ENCODE measurements at places on chromosomes 1 and 21. TPM values are rescaled to one million over a fixed set of nuclear protein-coding genes. Genes with fewer than 3 reads are reported as not detected.

DNA sequence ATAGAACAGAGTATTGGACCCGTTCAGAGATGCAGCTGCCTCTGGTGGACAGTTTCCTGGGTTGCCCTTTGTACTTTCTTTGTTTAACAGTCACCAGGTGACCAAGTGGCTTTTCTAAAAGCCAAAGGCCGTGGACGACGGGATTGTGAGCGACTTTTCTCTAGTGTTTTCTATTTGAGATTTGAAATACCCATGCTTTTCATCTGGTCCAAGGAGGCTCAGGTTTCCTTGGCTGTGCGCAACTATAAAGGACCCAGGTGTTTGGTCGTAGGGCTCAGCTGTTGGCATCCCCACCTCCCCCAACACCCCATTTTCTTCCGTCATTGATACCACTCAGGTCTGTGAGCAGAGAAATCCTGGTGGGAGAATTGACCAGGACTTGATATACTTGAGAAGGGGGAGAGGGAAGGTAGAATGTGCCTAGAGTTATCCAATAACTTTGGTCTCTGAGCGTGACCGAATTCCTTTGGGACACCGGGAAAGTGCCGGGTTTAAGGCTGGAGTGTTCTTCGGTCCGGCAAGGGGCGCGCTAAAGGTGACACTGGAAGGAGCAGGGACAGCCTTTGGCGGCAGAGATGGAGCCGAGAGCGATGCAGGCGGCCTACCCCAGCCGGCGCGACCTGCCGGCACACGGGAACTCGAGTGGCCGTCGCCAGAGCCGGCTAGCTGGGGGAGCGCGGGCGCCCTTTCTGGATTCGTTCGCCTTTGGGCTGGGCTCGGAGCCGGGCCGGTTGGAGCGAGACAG lies 83.4 kb upstream of the BMP8A start:
- DNase-seq = no peak

DNA sequence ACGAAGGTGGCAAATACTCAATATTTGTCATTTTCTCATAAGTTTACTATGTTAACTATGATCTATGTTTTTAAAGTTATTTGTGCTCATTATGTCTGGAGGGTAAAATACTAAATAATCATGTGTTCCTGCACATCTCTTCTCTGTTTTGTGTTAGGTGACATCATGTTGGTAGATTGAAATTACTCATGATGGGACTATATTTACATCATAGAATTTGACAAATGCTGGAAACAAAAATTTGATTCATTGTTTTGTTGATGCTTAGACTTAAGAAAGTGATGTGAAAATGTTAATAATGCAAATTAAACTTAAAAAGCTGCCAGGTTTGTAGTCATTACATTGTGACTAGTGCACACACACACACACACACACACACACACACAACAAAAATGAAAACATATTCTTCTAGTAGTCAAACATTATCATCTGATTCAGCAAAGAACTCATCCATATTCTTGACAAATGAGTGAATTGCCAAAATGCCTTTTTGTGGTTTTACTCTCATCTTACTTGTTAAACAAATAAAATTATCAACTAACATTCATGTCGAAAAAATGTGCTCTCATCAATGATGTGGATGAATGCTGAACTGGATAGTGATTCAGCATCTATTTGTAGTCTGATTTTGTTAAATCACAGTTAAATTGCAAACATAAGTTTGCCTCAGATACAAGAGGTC lies 870.7 kb downstream of the BRINP3 start:
- no peak for DNase-seq

GRCh38 chr1:110672001-110672752 lies 2.6 kb downstream of the KCNA3 start:
- DNase-seq = no peak

DNA sequence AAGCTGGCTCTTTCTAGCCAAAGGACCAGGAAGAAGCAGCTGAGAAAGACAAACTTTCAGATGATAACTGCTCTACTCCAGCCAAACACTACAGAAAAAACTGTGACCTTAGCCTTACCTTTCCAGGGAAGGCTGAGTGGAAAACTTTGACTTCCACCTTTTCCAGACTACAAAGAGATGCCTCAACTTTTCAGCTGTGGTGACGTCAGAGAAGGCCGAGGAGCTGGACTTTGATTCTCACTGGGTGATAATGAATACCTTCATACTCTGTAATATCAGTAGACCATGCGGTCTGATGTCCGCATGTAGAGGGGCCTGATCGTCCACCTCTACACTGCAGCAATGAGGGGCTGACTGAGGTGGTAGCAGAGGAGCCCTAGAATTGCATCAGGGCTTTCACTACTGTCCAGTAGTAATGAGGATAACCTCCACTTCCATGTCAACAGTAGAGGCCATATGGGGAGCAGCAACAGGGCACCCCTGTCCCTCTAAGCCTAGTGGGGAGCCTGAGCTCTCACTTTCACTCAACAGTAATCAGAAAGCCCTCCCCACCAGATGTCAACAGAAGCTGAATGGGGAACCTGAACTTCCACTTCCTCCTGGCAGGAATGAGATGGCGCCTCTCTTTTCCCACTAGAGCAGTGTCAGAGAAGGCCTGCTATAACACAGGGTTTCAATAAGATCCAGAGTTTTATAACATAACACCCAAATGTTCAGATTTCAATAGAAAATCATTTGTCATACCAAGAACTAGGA lies 28.4 kb upstream of the PADI1 start:
- DNase-seq = no peak

- no peak for DNase-seq
These were observed 1371.0 kb downstream of the KCNT2 start for GRCh38 chr1:195236991-195237889.

GRCh38 chr1:20255666-20256065 lies 35.0 kb upstream of the VWA5B1 start:
- no peak for DNase-seq

DNA sequence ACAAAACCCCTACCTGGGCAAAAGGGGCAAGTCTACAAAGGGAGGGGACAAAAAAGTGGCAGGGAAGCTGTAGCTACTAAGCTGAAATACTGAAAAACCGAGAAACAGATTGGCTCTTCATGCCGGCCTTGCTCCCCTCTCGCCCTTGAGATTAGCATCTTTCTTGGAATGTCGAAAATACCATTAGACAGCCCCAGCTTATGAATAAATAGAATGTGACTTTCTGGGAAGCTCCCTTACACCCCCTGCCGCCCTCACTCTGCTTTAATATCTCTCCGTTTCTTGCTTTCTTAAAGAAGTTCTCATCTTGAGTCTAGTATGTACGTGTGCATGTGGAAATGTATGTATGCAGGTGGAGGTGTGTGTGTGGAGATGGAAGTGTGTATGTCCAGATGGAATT lies 14.1 kb downstream of the TRAF3IP3 start:
- DNase-seq = no peak

DNA sequence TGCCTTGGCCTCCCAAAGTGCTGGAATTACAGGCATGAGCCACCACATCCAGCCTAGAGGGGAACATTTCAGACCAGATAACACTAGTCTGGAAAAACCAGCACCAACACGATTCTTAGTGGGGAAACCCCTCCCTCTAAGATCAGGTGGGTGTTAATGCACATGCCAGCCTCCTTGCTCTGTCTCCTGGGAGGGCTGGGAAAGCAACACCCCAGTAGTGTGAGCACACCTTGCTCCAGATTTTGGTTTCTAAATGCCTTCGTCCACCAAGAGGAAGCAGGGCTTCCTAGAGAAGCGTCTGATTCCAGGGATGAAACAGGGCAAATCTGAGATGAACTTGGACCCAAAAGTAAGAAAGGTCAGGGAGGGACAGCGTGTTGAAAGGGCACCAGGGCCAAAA lies 2.2 kb upstream of the KRTAP10-4 start:
- no peak for DNase-seq

DNA sequence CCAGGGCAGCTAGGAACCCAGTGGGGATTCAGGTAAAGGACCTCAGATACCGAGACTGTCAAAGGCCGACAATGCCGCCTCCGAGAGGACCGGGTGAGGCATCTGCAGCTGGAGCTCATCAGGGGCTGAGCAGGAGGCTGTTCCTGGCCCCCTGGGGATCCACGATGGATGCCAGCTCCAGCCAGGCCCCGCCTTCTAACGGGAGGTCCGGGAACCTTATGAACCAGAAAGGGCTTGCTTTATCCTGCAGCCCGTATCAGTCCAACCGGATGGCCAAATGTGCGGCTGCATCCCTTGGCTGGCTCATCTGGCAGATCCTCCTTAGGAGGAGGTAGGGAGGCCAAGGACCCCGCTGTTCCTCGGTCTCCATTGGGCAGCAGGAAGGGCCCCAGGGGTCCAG lies 32.0 kb downstream of the SLC45A1 start:
- DNase-seq = no peak

GRCh38 chr1:240171907-240172306 lies 80.2 kb downstream of the FMN2 start:
- no peak for DNase-seq

GRCh38 chr21:46641656-46642055 lies 6.2 kb downstream of the PRMT2 start:
- no peak for DNase-seq

- no peak for DNase-seq
These were observed 401.1 kb upstream of the CHRM3 start for GRCh38 chr1:238985312-238985711.

DNA sequence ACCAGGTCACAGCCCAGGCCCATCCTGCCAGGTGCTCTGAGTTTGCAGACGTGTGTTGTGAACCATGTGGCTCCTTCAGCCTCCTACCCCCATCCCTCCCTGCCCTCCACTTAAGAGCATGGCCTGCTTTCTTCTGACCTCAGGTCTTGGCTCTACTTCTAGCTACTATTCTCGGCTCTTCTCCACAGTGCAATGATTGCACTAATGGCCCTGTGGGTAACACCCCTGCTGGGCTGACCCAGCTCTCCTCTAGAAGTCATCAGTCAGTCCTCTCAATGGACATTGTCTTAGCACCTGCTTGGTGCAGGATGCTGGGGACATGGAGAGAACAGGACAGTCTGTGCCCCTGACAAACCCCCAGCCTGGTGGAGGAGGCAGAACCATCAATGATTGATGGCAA lies 22.2 kb upstream of the IFFO2 start:
- no peak for DNase-seq

OR2L5 gene
- 0.24 TPM for total RNA-seq

CFHR5 gene
- total RNA-seq = not detected

SIK1 gene
- total RNA-seq = 51.4 TPM

C8B gene
- not detected for total RNA-seq

DNAJC28 gene
- total RNA-seq = 1.2 TPM

YBX1 gene
- 498 TPM for total RNA-seq

MMEL1 gene
- total RNA-seq = 2.4 TPM

PPFIA4 gene
- total RNA-seq = 20.2 TPM

NGF gene
- total RNA-seq = 10.2 TPM

CD34 gene
- total RNA-seq = 195 TPM

ATAD3C gene
- 0.42 TPM for total RNA-seq

HES3 gene
- not detected for total RNA-seq

VSIG8 gene
- 0.21 TPM for total RNA-seq
